ENCODE measurements at places on chromosomes 11 and 22.

DNA sequence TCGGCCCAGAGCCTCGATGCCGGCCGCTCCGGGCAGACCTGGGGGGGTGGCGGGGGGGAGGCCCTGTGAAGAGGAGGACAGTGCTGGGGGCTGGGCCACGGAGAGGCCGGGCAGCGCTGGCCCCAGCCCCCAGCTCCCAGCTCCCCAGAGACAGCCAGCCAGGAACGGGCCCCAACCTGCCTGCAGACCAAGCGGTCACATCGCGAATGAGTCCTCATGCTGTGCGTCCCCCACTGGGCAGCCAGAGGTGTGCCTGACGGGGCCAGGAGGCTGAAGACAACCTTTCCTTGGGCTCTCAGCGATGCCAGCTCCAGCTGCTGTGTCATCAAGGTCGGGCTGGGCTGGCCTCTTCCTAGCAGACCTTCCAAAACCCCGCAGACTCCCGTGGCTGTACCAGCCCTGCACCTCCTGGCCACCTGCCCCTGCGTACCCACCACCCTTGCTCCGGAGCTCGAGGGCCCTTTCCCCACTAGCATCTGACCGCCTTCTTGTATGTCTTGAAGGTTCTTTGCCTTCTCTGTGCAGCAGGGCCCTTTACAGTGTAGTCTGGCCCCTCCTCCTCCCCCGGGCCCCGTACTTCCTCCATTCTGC lies 88.4 kb downstream of the CDKN1C start:
- ATAC-seq, result no peak

DNA sequence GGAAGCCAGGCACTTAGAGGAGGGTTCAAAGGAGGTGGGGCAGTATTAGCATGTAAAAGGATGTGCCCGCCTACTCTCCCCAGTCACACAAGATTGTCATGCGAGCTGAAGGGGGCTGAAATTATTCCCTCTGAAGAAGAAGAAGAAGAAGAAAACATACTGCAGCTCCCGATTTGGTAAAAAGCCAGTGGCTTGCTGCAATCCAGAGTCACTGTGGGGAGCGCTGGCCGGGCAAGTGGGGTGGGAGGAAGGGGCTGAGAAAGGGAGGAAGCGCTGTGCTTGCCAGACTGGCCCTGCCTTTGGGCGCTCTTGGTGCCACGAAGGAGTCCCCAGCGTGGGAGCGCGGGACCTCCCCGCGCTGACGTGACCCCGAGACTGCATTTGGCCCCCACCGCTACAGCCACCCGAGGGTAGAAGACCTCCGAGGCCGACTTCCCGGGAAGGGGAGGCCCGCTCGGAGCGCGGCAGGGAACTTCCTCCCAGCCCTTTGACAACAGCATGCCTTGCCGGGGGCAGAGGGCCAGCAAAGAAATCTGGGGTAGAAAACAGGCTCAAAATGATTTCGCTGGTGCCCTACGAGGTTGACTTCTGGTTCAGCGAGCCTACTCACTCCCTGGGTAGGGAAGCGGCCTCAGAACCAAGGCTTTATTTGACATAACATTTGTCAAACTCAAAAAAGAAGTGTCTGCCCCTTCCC lies 906.3 kb downstream of the DLG2 start:
- ATAC-seq, result peak; percentile 46

- ATAC-seq, result no peak
Measured at GRCh38 chr22:43365715-43366440, 22.7 kb upstream of the SCUBE1 start.

DNA sequence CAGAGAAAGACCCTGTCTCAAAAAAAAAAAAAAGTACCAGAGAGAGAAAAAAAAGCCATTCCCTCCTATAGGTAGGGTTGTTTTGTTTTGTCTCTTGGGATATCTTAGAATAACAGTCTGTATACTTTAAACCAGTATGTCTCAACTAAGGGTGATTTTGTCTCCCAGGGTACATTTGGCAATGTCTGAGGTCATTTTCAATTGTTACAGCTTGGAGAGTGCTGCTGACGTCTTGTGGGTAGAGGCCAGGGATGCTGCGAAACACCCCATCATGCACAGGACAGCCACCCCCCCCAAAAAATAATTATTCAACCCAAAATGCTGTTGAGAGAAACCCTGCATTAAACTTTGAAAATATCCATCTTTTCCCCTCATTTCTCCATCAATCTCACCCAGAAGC lies 56.1 kb upstream of the CRTAM start:
- ATAC-seq, result no peak

DNA sequence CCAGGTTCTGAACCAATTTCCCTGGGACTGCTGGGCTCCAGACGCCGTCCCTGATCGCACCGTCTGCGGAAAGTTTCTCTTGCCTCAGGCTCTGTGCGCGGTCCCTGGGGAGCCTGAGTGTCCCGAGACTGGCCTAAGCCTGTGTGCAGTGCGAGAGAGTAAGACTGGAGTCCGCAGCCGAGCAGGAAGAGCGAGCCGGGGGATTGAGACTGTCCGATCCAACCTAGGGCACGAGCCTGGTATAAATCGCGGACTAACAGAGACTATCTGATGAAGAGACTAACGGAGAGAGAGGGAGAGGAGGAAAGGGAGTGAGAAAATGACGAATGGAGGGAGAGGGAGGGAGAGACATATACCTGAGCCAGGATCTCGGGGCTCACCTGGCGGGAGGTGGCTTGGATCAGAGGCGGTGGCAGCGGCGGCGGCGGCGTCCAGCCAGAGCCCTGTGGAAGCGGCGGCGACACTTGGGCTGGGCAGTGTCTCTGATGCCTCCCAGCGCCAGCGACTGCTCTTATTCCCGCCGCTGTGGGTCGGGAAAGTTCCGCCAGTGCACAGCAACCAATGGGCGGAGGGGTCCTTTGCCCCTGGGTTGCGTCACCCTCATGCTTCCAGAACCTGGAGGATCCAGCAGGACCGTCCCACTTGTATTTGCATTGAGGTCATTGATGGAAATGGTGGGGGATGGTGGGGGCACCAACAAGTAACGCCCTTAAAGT lies at the start of gene CALCA:
Gene CALCA, minus strand, starts transcription at position 487 of the 716 bp plus-strand sequence. CDS start 1,159 bp downstream, outside the sequence.
- no peak for ATAC-seq

DNA sequence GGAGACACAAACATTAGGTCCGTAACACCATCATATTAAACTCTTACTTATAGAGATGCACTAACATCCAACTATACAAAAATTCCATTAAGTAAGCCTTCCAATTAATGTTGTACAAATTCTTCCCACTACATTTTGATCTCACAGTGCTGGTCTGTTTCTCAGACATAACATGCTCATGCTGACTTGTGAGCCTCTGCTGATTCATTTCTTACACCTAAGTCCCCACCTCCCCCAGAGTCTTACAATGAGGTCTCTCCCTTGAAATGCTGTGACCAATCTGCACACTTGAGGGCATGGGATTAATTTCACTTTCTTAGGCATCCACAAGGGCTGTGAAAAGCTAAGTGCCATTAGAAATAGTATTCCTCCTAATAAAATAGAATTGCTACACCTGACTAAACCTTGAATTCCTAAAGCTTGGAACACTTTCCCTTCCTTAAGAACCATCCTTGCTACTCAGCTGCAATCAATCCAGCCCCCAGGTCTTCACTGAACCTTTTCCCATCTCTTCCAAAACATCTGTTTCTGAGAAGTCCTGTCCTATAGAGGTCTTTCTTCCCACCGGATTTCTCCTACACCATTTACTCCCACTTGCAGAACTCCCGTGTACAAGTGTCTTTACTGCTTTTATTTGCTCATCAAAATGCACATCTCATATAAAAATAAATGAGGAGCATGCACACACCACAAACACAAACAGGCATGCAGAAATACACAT lies 2.0 kb downstream of the HBG1 start:
- no peak for ATAC-seq

- no peak for ATAC-seq
Measured at GRCh38 chr11:122742301-122743018, 86.9 kb downstream of the UBASH3B start.

DNA sequence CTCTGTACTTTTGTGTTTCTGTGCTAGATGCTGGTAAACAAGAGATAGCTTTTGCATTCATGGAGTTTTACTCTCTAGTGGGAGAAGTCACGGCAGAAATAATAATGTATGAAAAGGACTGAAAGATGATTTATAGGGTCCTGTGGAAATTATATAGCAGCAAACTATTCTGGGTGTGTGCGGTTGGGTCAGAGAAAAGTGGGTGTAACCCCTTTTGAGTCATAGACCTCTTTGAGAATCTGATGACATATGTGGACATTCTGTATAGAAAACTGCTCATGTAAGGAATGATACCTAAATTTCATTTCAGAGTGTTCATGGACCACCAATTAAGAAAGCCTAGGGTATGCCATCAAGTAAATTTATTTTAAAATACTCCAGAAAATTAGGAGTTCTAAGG lies 54.4 kb downstream of the TMEM135 start:
- no peak for ATAC-seq

DNA sequence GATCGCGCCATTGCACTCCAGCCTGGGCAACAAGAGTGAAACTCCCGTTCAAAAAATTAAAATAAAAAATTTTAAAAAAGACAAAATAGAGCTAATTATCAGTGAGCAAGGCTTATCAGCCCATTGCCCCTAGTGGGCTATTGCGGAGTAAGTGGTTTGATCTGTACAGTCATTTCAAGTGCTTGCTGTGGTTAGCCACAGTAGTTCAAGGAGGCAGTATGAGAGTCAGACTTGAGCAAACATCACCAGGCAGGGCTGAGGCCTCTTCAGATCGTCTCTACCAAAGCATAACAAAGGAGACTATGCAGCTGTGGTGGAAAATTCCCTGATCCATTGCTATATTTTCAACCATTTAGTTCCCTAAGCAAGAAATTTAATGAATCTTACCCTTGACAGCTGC lies 4.3 kb upstream of the SBF2 start:
- no peak for ATAC-seq

GRCh38 chr11:45365961-45366618 lies 79.9 kb upstream of the SYT13 start:
- ATAC-seq, result no peak

DNA sequence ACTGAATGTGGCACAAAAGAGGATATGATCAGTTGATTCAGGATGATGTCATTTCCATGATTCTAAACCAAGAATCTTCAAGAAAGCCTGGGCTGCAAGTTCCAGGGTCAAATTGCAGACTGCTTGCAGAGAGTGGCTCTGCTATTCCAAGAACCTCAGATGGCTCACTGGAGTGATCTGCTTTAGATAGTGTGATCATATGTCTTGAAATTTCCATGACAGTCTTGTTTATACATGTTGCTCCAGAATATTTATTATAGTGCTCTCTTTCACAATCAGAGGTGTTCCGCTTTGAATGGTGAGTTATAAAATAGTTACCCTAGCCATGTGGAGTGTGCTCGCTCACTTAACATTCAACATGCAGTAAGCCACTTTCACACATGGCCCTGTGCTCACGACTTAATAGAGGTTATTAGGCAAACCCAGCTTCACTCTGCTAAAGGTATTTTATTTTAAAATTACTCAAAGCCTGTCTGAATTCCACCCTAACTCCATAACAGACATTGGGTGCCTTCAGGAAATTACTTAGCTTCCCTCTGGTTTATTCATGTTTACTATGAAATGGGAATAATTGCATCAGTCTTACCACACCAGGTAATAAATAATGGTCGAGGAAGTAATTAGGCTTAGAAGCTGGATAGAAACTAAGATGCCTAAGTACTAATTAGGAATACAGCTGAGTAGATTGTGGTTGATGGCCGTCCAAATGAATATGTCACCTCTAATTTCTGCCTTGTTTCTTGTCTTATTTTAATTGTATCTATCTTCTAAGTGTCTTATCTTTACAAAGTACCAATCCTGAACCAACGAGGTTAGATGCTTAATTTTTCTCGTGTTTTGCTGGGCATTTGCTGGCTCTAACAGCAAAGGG lies 187.9 kb downstream of the ETS1 start:
- ATAC-seq, result no peak

DNA sequence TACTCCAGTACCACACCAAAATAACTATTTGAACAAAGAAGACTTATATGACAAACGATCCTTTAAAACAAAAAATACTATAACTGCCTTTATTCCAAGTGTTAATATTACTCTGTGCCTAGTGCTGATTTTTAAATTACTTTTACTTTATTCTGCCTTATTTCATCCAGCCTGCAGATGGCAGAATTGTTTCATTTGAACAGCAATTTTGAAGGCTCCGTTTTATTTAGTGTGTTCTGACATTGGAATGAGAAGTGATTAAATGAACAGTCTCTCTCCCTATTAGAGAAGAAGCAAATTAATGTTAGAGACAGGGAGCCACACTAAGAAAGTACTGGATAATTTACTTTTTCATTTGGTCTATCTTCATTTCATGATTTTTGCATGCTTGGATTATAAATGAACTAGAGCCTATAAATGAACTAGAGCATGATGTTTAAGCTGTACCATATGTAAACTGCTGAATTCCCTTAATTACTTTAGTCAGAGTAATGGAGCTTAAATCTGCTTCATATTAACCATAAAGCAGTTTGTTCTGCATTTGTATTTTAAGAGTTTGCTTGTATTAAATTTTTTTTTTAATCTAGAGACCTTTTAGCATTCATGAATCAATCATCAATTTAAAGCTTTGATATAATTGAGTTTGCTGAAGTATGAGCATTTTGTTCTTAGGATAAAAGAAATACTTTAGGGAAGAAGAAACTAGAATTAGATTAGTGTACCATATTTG lies 9.8 kb downstream of the PDHX start:
- ATAC-seq, result peak; percentile 34

All from gastroesophageal sphincter (tissue), 4 donors.